ENCODE measurements at places on chromosomes 6 and 20.

GRCh38 chr6:3803627-3804468 is 45.3 kb upstream of the FAM50B start:
- peak; percentile 82 for DNase-seq

DNA sequence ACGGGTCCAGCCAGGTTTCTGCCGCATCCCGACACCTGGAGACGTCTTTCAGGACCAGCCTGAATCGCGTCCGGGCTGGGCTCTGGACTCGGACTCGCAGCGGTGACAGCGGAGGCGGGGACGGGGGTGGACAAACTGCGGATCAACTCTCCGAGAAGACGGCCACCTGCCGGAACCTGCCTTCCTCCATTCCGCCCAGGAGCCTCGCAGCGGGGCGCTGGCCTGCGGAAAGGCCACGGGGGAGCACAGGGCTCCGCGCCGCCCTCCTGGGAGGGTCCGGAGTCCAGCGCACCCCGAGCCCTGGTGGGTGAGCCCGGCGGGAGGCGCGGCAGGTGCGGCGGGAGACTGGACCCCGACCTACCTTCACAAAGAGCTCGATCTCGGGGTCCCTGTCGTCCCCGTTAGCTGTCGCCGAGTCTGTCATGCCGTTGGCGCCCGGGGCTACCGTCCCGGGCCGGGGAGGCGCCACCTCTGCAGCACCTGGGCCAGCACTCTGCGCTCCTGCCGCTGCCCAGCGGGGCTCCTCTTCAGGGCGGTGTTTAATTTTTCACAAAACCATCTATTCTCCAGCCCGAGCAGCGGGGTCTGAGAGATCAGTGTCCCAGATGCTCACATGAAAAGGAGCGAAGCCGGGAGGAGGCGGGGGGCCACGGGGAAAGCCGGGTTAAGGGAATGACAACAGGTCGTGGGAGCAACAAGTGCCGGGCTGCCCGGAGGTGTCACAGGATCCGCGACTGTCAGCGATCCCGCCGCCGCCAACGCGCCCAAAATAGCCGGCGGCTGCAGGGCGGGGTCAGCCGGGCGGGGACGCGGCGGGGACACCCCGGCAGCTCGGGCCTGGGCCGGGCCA is at the start of gene CLIC5:
Gene CLIC5 (minus strand): TSS at position 742 of the 850 bp plus-strand sequence. CDS start 318 bp downstream, at position 424.
- DNase-seq: peak; percentile 16

- no peak for DNase-seq
Measured at GRCh38 chr20:10429443-10429981, 4.5 kb downstream of the MKKS start.

GRCh38 chr6:20655317-20655716 is 121.1 kb downstream of the CDKAL1 start:
- DNase-seq: no peak

GRCh38 chr6:7424967-7425807 is 35.6 kb downstream of the RIOK1 start:
- DNase-seq: peak; percentile 40

DNA sequence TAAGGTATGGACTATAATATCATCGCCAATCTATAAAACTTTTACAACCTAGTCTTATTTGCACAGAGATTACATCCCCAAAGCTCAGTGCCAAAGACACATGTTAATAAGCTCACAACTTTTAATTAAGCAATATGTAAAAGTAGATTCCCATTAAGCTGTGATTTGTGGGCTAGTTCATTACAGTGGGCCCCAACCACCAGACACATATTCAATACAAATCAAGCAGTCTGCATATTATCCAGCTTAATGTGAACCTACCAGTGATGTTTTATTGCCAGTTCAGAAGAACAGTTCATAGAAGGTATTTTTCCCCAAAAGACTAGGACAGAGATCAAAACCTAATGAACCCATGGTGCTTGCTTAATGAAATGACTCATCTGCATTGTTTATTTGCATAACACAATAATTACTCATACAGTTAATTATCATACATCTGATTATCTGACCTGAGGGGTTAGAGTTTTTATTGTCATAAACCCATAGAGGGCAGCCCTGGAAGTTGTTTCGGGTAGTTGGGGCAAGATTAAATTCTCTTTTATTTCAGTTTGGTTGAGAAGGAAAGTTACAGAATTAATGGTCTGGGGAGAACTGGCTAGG is 831.0 kb downstream of the TFAP2A start:
- DNase-seq: no peak

- DNase-seq: no peak
Measured at GRCh38 chr6:112225691-112226090, 28.7 kb downstream of the LAMA4 start.

DNA sequence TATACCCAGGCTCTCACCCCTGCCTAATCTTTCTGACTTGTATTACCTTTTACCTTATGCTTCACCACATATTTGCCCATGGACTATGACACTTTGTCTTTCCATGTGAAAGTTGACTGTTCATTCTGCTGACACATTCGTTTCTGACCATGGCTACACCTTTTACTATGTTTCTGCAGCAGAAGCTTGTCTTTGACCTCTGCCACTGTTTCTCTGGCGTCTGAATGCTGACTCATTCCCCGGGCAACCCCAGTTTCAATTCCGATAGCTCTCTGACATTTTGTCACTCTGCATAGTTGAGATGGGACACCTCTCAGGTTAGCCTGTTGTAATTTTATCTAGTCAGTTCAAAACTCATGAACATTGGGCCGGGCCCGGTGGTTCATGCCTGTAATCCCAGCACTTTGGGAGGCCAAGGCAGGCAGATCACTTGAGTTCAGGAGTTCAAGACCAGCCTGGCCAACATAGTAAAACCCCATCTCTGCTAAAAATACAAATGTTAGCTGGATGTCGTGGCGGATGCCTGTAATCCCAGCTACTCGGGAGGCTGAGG is 50.7 kb downstream of the SLC26A8 start:
- DNase-seq: peak; percentile 65

GRCh38 chr6:147508866-147509608 is 547 bp downstream of the SAMD5 start:
- DNase-seq: no peak

- no peak for DNase-seq
Measured at GRCh38 chr20:35699957-35700624, 886 bp downstream of the ROMO1 start.

GRCh38 chr6:41732591-41733359 is 2.6 kb downstream of the TFEB start:
- peak; percentile 59 for DNase-seq

- no peak for DNase-seq
Measured at GRCh38 chr6:13045676-13046075, 282.7 kb downstream of the TBC1D7 start.

GRCh38 chr6:27601668-27602254 is 128.9 kb upstream of the ZNF184 start:
- DNase-seq: peak; percentile 69

DNA sequence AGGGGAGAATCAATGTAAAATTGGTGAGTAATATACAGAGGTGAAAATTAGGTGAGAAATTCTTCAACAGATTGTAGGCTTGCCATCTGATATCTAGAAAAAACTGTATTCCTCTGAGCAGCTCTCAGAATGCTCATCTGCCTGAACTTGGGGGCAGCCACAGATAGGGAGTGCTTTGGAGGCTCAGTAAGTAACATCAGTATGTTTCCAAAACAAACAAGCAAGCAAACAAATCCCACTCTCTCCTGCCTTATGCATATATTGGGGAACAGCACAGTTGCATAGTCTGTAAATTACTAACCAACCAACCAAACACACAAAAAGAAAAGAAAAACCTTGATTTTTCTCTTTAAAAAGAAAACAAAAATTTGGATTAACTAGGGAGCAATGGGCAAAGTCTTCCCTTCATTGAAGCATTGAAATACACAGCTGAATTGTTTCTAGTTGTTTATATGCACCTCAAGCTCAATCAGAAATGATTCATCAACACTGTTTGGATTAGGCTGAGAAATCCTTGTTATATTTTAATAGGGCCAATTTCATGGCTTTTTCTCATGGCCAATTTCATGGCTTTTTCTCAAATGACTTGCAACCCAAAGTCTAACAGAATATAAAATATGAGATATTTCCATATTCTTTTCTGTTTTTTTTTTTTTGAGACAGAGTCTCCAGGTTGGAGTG is 50.1 kb upstream of the DEK start:
- no peak for DNase-seq

DNA sequence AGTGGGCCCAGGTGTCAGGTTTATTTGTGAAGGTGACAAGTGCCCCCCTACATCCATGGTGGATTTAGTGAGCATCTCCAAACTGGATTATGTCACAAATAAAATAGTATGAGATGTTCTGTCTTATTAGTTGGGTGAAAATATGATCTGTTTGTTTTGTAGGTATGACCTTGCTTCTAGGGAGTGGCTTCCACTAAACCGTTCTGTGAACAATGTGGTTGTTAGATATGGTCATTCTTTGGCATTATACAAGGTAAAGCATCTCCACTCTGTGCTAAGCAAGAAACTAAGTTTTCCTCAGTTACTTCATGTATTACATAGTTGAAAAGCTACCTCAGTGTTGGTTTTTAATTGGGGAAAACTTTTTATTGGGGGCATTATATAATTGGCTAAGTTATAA is 88.4 kb downstream of the ATRN start:
- DNase-seq: no peak

- no peak for DNase-seq
Measured at GRCh38 chr20:35122756-35123405, 24.3 kb downstream of the EDEM2 start.

- DNase-seq: no peak
Measured at GRCh38 chr20:49819702-49820101, 7.1 kb downstream of the SLC9A8 start.

- no peak for DNase-seq
Measured at GRCh38 chr6:24838994-24839393, 40.3 kb upstream of the ARMH2 start.

GRCh38 chr20:37640600-37641561 is 52.9 kb upstream of the CTNNBL1 start:
- peak; percentile 68 for DNase-seq

DNA sequence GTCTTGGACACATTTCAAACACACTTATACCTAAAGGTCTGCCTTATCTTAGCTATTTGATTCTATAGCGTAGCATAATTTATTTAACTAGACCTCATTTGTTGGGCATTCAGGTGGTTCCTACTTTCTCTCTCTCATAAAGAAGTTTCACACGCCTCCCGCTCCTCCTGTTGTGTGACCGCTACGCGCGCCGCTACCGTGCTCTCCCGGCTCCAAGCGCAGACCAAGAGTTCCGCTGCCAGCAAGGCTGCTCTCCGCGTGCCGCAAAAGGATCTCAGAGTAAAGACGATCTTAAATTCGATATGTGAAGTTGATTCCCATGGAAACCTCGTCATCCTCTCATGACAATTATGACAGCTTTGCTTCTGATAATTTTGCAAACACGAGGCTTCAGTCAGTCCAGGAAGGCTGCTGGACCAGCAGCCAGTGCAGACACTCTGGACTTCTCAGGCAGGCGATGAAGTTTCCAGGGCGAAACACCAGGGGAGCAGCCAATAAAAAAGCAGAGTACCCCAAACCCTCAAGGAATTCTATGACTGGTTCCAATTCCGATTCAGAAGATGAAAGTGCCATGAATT is 20.4 kb downstream of the PRSS16 start:
- no peak for DNase-seq

GRCh38 chr6:109781001-109781400 is 89.9 kb downstream of the FIG4 start:
- DNase-seq: no peak

DNA sequence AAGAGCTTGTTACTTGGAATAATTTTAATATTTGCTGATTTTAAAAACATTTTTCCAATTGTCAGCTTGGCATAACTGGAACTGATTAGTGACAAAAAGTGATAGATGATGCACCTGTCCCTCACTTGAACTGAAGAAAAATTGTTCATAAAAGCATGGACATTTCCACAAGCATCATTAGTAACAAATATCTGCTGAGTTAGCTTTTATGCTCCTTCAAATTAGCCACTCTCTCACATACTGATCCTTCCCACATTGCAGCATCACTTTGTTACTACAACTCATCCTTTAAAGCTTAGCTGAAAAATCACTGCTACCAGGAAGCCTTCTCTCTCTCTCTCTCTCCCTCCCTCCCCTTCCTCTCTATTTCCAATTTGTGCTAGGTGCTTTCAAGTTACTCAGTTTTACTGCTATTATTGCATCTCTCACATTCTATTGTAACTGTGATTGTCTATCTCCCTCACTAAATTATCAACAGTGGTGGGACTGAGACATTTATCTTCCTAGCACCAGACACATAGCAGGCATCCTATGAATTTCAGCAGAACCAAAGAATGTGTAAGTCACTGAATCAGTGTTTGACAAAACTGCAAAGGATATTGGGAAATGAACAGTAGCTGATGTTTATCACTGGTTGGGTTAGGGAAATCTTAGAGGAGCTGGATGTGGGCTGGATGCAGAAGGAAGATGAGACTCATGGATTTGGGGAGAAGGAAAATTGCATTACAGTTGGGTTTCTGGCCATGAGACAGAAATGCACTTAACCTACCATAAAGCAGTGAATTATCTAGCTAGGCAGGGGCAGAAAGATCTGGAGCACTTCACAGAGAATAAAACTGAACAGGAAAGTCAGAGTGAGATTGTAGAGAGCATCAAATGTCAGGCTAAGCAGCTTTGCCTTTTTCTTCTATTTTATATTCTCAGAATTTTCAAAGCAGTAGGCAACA is 128.4 kb upstream of the PLN start:
- DNase-seq: no peak

- no peak for DNase-seq
Measured at GRCh38 chr20:49980140-49981008, 2.4 kb upstream of the SNAI1 start.

DNA sequence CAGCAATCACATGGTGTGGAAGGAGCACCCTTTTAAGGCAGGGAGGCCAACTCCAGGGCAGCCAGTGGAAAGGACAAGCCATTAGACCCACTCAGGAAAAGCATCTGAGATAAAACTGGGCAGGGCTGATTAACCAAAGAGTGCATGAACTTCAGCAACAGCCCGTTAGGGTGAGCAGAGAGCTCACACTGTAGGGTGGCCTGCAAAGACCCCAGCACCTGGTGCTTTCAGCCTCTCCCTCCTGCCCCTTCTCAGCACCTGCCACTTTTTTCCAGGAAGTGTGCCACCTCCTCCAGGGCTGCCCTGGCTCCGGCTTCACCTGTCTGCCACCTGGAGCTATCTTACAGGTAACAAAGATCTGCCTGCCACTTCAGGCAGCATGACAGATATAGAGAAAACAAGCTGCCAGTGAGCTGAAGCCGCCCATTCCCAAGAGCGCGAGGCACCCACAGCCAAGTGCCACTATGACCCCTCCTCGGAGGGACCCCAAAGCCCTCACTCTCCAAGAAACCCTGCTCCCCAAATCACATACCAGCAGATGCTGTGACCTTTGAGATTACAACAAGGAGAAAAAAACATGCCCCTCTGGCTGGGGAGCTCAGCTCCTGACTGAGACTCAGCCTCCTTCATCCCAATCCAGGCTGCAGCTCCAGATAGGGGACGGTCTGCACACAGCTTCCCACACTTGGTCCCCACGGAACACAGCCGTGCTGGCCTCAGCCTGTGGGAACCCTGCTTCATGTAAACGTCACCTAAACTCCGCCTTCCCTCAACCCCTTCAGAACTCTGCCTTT is 71.2 kb downstream of the ABHD12 start:
- no peak for DNase-seq

GRCh38 chr20:57458400-57459160 is 66.4 kb downstream of the CTCFL start:
- DNase-seq: no peak

GRCh38 chr6:33178755-33179475 is 13.4 kb downstream of the COL11A2 start:
- no peak for DNase-seq

GRCh38 chr6:158867381-158868121 is 48.4 kb upstream of the EZR start:
- DNase-seq: no peak

GRCh38 chr6:108250240-108250866 is 10.5 kb downstream of the SNX3 start:
- peak; percentile 6 for DNase-seq

- DNase-seq: peak; percentile 12
Measured at GRCh38 chr6:54085541-54085940, 25.7 kb upstream of the MLIP start.

All from Daoy (cell line).